Activated T-cell treated with anti-CD3 and anti-CD28 coated beads, Interleukin-2, amount 50 U/mL, for 48 hours (primary cell): ENCODE measurements at places on chromosomes 11 and 22.

- no peak for DNase-seq
Measured at GRCh38 chr11:123452794-123453193, 22.7 kb downstream of the GRAMD1B start.

GRCh38 chr22:30276039-30276438, 9.4 kb upstream of the OSM start:
- no peak for DNase-seq

DNA sequence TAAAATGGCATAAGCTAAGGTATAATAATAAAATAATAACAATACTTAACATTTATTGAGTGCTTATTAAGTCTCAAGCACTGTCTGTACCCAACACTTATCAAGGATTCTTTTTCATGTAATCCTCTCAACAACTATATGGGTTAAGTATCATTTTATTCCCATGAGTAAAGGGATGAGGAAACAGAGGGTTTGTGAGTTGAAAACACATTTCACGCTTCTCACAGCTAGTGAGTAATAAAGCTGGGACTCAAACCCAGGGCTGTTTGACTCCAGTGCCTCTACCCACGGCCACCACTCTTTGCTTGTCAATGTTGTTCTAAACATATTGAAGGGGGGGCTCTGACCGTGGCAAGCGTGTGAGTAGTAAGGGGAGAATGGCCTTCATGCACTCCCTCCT, 8.7 kb downstream of the CD3E start:
- no peak for DNase-seq

DNA sequence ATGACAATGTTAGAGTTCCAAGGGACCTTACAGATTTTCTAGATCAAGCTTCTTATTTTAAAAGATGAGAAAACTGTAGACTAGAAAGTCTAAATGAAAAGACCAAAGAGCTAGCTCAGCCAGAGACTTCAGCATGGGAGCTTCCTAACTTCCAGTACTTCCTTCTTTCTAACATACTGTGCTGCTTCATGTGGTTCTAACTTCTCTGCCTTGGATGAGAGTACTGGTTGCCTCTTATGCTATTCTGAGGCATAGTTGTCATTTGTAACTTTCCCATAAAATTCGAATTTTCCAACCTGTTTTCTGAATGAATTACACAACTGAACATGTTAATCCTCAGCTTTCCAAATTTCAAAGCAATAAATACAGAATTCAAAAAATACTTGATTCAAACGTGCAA, 1.8 kb downstream of the MTMR2 start:
- no peak for DNase-seq

- no peak for DNase-seq
Measured at GRCh38 chr11:45653277-45653676, 12.1 kb downstream of the CHST1 start.

GRCh38 chr11:86152006-86152862, 83.3 kb upstream of the PICALM start:
- no peak for DNase-seq

- no peak for DNase-seq
Measured at GRCh38 chr11:47372422-47372821, 5.9 kb downstream of the SPI1 start.

DNA sequence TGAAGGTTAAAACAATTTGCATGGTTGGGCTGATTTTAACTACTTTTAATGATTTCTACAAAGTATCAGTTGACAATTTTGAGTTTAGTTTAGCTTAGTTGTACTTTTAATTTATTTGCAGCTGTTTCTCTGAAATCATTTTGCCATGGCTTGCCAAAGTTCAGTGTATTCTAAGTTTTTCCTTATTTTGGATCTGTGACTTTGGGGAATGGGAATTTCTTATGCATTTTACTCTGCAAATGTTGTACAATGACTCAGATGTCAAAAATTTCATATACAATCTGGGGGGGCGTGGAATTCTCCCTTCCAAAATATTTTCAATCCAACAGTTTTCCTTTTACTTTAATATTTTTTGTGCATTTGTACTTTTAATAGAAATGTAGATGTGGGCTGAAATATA, 8.9 kb upstream of the DCHS1 start:
- no peak for DNase-seq

DNA sequence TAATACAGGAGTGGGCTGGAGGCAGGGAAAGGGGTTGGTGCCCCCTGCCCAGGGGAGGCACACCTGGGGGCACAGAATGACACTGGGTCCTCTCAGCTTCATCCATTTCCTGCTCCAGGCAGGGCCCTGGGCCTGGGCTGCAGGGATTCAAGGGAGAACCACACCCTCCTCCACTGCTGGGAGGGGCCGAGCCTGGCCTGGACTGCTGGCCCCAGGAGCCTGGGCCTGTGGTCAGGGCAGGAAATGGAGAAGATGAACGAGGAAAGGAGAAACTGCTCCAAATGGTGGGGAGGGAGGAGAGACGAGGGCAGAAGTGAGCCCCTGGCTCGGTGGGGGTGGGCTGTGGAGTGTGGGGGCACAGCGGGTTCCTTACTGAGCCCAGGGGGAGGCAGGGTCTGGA, 38.1 kb upstream of the KCNQ1OT1 start:
- DNase-seq = no peak

DNA sequence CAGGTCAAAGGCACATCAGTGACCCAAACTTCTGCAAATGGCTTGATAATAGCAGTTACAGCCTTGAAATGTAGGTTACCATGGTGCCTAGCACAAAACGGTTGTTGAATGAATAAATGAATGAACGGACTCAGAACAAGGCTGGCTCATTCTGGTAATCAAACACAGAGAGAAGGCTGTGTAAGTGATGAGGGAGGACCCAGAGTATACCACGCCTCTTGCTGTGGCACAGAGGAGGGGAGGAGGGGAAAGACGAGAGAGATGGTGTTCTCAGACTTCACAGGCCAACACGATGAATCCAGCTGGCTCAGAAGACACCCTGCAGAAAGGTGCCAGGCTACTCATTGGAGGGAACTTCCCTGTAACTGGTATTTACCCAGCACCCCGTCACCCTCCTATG, 38.3 kb downstream of the PC start:
- no peak for DNase-seq

- no peak for DNase-seq
Measured at GRCh38 chr11:104402812-104403521, 239.0 kb upstream of the PDGFD start.

GRCh38 chr11:122028545-122028944, 87.5 kb downstream of the BLID start:
- no peak for DNase-seq

GRCh38 chr11:112842151-112842550, 119.1 kb upstream of the NCAM1 start:
- no peak for DNase-seq

GRCh38 chr22:39388261-39389011, 11.1 kb upstream of the TAB1 start:
- DNase-seq = peak; percentile 86

DNA sequence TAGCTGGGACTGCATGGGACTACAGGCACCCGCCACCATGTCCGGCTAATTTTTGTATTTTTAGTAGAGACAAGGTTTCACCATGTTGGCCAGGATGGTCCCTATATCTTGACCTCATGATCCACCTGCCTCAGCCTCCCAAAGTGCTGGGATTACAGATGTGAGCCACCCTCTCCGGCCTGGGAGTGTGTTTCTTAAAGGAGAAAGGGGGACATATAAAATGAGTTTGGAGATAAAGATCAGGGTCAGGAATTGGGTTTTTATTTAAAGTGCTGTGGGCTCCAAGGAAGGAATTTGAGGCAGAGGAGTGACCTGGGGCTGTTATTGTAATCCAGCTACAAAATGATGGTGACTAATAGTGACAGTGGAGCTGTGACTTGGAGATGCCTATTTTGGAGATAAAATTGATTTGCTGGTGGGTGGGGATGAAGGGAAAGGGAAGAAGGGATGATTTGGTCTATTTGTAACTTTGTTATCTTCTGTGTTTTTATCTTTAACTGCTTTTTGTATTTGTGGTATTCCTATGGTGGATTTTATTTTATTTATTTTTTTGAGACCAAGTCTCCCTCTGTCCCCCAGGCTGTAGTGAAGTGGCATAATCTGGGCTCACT, 5.0 kb downstream of the CRKL start:
- no peak for DNase-seq

DNA sequence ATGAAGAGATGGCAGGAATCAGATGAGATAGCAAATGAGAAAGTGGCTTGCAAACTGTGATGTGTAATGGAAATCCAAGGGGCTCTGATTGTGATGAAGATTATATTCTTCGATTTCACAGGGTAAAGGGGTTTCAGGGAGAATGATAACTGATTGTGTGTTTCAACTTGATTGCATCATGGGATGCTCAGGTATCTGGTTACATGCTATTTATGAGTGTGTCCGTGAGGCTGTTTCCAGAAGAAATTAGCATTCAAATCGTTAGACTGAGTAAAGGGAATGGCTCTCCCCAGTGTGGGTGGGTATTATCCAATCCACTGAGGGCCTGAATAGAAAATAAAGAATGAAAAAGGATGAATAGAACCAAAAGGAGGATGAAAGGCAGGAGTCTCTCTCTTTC, 278.7 kb upstream of the LARGE1 start:
- DNase-seq = no peak

DNA sequence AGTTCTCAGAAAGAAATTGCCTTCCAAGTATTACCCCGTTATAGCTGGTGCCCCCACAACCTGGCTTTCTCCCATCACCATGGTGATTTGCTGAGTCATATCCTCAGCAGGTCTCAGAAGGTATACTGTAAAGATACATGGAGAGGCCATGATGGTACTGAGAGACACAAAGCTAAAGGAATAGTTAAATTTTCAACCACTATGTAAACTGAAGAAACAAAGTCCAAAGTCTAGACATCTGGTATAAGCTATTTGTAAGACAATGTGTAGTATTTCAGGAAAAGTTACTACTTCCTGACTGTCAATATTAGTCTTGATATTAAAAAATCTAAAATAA, 377.1 kb downstream of the DCDC1 start:
- no peak for DNase-seq

- no peak for DNase-seq
Measured at GRCh38 chr11:34276352-34276864, 81.4 kb downstream of the ABTB2 start.

DNA sequence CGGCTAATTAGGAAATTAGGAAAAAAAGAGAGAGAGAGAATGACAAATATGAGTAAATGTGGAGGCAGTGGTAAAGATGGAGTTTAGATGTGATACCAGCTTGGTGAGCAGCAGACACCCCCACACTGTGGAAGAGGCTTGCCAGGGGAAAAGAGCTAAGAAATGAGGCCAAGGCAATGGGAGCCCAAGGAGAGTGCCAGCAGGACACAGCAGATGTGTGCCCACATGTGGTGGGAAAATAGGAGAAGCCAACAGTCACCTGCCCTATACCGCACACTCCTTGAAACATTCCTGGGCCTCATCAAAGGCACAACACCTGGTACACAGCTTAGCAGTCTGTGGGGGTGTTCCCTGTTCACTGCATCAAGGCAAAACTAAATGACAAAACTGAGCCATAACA, 104.9 kb downstream of the FAM76B start:
- DNase-seq = no peak

DNA sequence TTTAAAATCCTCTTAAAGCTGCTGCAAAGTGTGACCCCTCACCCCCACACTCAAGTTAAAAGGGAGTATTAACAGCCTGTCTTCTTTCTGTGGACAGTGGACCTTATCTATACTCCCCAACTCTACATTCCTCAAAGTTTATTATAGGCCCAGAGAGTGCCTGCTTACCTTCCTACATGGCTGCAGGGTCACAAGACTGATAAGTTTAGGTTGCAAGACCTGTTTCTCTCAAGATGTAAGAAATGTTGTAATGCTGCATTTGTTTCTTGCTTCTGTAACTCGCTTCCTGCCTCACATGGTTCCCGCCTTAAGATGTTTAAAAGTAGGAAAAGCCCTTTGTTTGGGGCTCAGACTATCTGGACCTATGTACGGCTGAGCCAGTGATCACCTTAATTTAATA, 10.1 kb upstream of the NXPE1 start:
- DNase-seq = no peak

GRCh38 chr22:48449466-48450187, 1378.0 kb downstream of the BRD1 start:
- DNase-seq = no peak

- no peak for DNase-seq
Measured at GRCh38 chr11:132448334-132448995, 1078.0 kb downstream of the NTM start.

DNA sequence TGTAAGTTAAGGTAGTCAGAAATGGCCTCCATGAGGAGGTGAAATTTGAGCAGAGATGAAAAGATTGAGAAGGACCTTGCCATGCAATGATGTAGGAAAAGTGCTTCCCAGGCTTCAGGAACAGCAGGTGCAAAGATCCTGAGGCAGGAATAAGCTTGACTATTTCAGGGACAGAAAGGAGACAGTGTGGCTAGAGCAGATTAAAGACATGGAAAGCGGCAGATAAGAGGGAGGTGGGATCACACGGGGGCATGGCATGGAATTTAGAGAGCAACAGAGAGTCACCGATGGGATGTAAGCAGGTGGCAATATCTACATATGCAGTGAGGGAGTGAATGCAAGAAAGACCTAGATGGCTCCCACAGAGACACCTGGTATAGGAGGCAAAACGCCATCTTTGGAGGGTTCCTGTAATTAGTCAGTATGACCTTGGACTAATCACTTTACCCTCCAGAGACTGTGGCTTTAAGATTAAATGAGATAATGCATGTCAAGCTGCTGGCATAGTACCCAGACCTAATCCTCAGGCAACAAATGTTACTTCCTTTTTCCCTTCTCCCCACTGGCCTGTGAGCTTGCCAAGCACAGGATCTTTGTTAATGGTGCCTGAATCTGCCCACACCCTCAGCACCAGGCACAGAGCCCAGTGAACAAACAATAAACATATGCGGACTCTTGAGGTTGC, 24.6 kb upstream of the ACER3 start:
- no peak for DNase-seq

DNA sequence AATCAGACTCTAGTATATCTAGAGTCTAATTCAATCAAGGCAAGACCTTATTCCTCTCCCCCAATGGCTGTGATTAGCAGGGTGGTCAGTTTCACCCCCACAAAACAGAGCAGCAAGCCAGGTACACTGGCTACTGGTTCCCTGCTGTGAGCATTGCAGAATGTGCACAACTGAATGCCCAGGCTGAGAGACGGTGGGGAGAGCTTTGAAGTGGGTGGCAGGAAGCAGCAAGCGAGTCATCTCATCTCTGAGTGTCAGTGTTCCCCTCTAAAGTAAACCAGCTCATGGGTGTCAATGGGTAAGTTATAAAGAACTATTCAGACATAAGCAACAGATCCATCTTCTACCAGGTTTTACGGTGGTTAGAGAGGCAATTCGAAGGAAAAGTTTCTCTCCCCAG, 37.6 kb downstream of the GAB4 start:
- peak; percentile 18 for DNase-seq

DNA sequence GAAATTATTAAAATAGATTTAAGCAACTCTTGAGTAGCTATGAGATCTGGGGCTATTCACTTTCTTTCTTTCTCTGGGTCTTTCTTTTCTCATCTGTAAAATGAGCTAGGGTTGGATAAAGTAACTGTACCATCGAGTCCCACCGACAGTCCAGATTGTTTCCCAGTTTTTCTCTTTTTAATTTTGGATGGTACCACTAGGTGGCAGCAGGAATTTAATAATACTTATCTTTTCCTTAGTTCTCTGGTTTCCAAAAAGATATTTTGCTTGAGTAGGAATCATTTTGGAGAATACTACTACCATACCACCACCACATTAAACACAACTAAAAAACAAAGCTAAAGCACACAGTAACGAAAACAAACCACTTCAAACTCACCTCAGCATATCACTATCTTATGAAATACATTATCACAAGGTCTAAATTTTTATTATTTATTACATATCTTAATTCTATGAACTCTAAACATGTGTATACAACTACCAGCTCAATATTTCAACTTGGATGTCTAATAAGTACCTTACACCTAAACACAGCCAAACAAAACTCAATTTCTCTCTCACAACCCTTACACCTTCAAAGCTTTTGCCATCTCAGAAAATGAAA, 584.0 kb downstream of the KCNA4 start:
- no peak for DNase-seq

GRCh38 chr11:126354631-126355323, 709 bp upstream of the ST3GAL4 start:
- peak; percentile 48 for DNase-seq
